ENCODE measurements at places on chromosomes 2 and 18. TPM values are rescaled to one million over a fixed set of nuclear protein-coding genes. Genes with fewer than 3 reads are reported as not detected.

Gene COLEC12
- total RNA-seq, result 21.3 TPM

DNA sequence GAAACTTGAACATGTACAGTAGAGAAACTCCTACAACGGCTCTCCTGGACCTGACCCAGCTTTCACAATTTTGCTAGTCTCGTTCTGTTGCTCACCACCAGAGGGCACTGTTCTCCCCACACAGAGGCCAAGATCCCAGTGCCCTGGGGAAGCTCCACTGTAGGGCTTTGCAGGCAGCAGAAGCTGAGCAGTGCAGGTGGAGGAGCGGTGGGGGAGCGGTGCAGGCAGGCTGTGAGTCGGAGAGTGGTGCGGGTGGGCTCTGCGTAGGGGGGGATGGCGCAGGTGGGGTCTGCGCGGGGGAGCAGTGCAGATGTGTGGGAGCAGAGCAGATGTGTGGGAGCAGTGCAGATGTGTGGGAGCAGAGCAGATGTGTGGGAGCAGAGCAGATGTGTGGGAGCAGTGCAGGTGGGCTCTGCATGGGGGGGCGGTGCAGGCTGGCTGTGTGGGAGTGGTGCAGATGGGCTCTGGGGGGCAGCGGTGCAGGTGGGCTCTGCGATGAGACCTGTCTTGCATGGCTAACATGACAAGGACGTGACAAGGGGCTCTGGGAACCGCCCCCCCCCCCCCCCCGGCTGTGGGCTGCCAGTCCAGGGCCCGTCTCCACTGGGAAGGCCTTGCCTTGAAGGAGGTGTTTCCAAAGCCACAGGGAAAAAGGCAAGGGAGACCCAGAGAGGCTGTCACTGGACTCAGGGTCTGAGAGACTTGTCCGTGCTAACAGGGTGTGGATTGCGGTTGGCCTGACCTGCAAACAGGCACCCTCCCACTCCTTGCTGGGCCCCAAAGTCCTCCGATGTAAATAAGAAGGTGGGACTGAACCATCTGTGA is 7.3 kb downstream of the CYS1 start:
- no peak overlapping the region for H3K27ac ChIP-seq
- DNase-seq, result peak; percentile 74
- H3K4me3 ChIP-seq, result no peak overlapping the region
- H3K4me1 ChIP-seq, result no peaks in the 10 kb centered on the region

GRCh38 chr18:62165583-62165982 is 21.3 kb downstream of the PIGN start:
- DNase-seq, result no peak
- no peaks in the 10 kb centered on the region for H3K27me3 ChIP-seq
- no peak overlapping the region for H3K4me3 ChIP-seq
- H3K36me3 ChIP-seq, result no peaks in the 10 kb centered on the region
- H3K4me1 ChIP-seq, result no peaks in the 10 kb centered on the region
- no peak overlapping the region for H3K27ac ChIP-seq

DNA sequence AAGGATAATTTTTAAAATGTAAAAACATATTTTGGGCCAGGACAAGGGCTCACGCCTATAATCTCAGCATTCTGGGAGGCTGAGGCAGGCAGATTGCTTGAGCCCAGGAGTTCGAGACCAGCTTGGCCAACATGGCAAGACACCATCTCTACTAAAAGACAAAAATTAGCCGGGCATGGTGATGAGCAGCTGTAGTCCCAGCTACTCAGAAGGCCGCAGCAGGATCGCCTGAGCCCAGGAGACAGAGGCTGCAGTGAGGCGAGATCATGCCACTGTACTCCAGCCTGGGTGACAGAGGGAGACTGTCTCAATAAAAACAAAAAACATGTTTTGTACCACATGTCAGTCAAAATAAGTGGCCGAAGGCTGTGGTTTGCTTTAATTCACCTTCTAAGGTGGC is 122.5 kb downstream of the HDAC4 start:
- H3K36me3 ChIP-seq, result no peaks in the 10 kb centered on the region
- H3K27ac ChIP-seq, result no peak overlapping the region
- H3K27me3 ChIP-seq, result no peaks in the 10 kb centered on the region
- no peak overlapping the region for H3K4me3 ChIP-seq

DNA sequence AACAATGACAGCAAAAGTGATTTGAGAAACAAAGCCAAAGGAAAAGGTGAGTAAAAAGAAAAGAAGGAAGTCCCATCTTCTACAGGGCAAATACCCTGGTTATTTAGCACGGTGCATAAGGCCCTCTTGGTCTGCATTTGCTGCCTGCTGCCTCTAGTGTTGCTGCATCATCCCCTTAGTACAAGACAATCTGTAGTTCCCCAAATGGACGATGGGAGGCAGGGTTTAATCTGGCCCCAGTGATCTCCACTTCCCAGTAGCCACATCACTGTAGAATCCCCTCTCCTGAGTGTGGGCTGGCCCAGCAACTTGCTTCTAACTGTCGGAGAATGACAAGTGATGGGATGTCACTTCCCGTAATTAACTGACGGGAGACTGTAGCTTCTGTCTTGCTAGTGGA is 85.1 kb downstream of the CTAGE1 start:
- no peaks in the 10 kb centered on the region for H3K36me3 ChIP-seq
- H3K4me3 ChIP-seq, result no peak overlapping the region
- no peak overlapping the region for H3K27ac ChIP-seq
- peaks cover 22% of the 10 kb centered on the region for H3K4me1 ChIP-seq
- H3K27me3 ChIP-seq, result no peaks in the 10 kb centered on the region
- DNase-seq, result no peak

DNA sequence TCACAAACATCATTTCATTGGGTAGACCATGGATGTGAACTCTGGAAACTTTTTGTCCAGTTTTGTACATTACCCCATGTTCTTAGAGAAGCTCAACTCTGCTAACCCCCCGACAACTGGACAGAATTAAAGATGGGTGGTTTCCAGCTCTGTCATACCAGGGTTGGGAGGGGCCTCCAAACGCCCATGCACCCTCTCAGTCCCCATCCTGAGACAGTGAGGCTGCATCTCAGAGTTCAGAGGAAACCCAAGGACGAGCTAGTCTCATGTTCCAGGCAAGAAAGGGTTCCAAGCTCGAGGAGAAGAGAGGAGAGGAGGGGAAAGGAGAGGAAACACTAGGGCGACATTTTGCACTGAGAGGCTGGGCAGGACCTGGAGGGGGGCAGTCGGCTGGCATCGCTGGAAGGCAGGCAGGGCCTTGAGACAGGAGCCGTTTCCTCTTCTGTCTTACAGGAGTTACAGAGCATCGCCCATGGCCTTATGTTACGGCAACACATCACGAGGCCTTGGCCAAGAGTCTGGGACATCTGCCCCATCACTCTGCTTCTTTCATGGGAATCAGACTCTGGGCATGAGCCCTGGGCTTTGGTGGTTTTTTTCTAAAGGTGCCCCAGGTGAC is 16.4 kb downstream of the MAL start:
- no peaks in the 10 kb centered on the region for H3K27me3 ChIP-seq
- H3K4me1 ChIP-seq, result no peaks in the 10 kb centered on the region
- no peaks in the 10 kb centered on the region for H3K36me3 ChIP-seq
- H3K27ac ChIP-seq, result no peak overlapping the region
- no peak for DNase-seq

GRCh38 chr2:164794432-164795231 is 47.0 kb downstream of the COBLL1 start:
- H3K4me3 ChIP-seq, result peak overlapping the region; percentile 37
- DNase-seq, result no peak
- no peaks in the 10 kb centered on the region for H3K27me3 ChIP-seq
- peaks cover 33% of the 10 kb centered on the region for H3K4me1 ChIP-seq

GRCh38 chr2:173448938-173449471 is 94.3 kb downstream of the CDCA7 start:
- no peaks in the 10 kb centered on the region for H3K4me1 ChIP-seq
- DNase-seq, result no peak
- H3K27me3 ChIP-seq, result no peaks in the 10 kb centered on the region
- H3K36me3 ChIP-seq, result no peaks in the 10 kb centered on the region
- no peak overlapping the region for H3K27ac ChIP-seq
- H3K4me3 ChIP-seq, result peak overlapping the region; percentile 60

Gene FSHR
- total RNA-seq, result not detected

Gene CCDC150
- not detected for total RNA-seq

- no peak for DNase-seq
- no peaks in the 10 kb centered on the region for H3K27me3 ChIP-seq
- no peaks in the 10 kb centered on the region for H3K4me1 ChIP-seq
- H3K4me3 ChIP-seq, result no peak overlapping the region
These were observed 149.3 kb upstream of the ALPP start for GRCh38 chr2:232228971-232229894.

- H3K4me3 ChIP-seq, result no peak overlapping the region
- no peaks in the 10 kb centered on the region for H3K36me3 ChIP-seq
- no peak for DNase-seq
- H3K27me3 ChIP-seq, result no peaks in the 10 kb centered on the region
- no peak overlapping the region for H3K27ac ChIP-seq
These were observed 38.0 kb downstream of the AKAIN1 start for GRCh38 chr18:5159080-5159479.

Gene CFAP53
- total RNA-seq, result not detected

- H3K27ac ChIP-seq, result no peak overlapping the region
- no peaks in the 10 kb centered on the region for H3K4me1 ChIP-seq
- DNase-seq, result no peak
- H3K27me3 ChIP-seq, result no peaks in the 10 kb centered on the region
These were observed 396.4 kb downstream of the LNPK start for GRCh38 chr2:175605640-175606009.

Gene VWC2L
- not detected for total RNA-seq
